ENCODE measurements at places on chromosomes 12 and 14. TPM values are rescaled to one million over a fixed set of nuclear protein-coding genes. Genes with fewer than 3 reads are reported as not detected.

Gene RNASE7
- total RNA-seq, result not detected

Gene GPR68
- 0.73 TPM for total RNA-seq

Gene TSPAN11
- not detected for total RNA-seq

Gene PGF
- not detected for total RNA-seq

Gene KRT6B
- total RNA-seq, result not detected

Gene GLI1
- total RNA-seq, result 1.9 TPM

Gene LMNTD1
- total RNA-seq, result not detected

Gene ADGRD1
- total RNA-seq, result 0.36 TPM

Gene PYGL
- total RNA-seq, result 0.33 TPM

Gene SERPINA1
- not detected for total RNA-seq

Gene KRT74
- not detected for total RNA-seq

Gene TAS2R13
- 1.2 TPM for total RNA-seq

Gene BICDL1
- total RNA-seq, result 147 TPM

Gene CCER1
- not detected for total RNA-seq

Gene MYL6
- total RNA-seq, result 421 TPM

Gene KCNC2
- total RNA-seq, result not detected

Gene ADAM21
- total RNA-seq, result 0.18 TPM

Gene CCDC197
- not detected for total RNA-seq

Gene PPP2R5C
- 411 TPM for total RNA-seq

Gene ASCL1
- not detected for total RNA-seq

Gene NXPH4
- total RNA-seq, result 0.41 TPM

Gene AKAP5
- 0.23 TPM for total RNA-seq

Gene CEBPE
- total RNA-seq, result 1.8 TPM

Gene CDH24
- total RNA-seq, result 1.2 TPM

Gene RNFT2
- total RNA-seq, result 7.2 TPM

Gene KRT8
- total RNA-seq, result 0.66 TPM

Gene LBHD2
- not detected for total RNA-seq

Gene RASSF3
- 177 TPM for total RNA-seq

Gene GNG2
- 66.7 TPM for total RNA-seq

Gene TBX3
- not detected for total RNA-seq

Gene CYP27B1
- total RNA-seq, result 1.4 TPM

Gene FOXN4
- total RNA-seq, result not detected

Gene RDH12
- total RNA-seq, result not detected

Gene TDRD9
- total RNA-seq, result 1.1 TPM

Gene SERPINA9
- total RNA-seq, result not detected

Gene TMEM229B
- total RNA-seq, result 22.5 TPM

Gene CRIP2
- 2.3 TPM for total RNA-seq

Gene CCDC38
- total RNA-seq, result 0.39 TPM

Gene PAX9
- not detected for total RNA-seq

Gene GPR65
- total RNA-seq, result 11.4 TPM

Gene GPR84
- total RNA-seq, result not detected

Gene BMP4
- 0.62 TPM for total RNA-seq

Gene RTN1
- total RNA-seq, result not detected

Gene EIF2B2
- total RNA-seq, result 36.7 TPM

Gene GPRC5A
- not detected for total RNA-seq

Gene MYH6
- total RNA-seq, result not detected

Gene SLC25A47
- not detected for total RNA-seq

Gene B3GNT4
- not detected for total RNA-seq

Measured in naive thymus-derived CD8-positive, alpha-beta T cell (primary cell).